Stimulated activated naive B cell treated with anti-CD40 and anti-IgM and Interleukin-4, amounts not matched to agents 10 μg/mL and 1 μg/mL and 100 μg/mL, for 72 hours (primary cell): ENCODE measurements at places on chromosomes 7 and 10.
A peak's percentile ranks its signal among the peaks of the same experiment; 100 is the strongest.

GRCh38 chr10:130212746-130213145 lies 76.6 kb downstream of the GLRX3 start:
- no peaks in the 10 kb centered on the region for H3K27me3 ChIP-seq
- no peak overlapping the region for H3K4me3 ChIP-seq
- H3K4me1 ChIP-seq: no peaks in the 10 kb centered on the region

DNA sequence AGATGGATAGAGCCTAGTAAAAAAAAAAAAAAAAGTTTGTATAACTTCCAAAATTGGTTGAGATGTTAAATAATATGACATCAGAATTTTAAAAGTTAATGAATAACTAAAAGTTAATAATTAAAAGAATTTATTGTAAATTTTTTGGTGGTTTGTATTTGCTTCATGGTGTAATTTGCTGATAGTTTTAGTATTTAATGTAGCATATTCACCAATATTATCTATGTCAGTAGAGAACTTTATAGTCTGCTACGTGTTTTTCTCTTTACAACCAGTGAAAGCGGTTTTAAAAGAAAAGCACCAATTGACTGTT lies 51.8 kb upstream of the STEAP4 start:
- no peaks in the 10 kb centered on the region for H3K27me3 ChIP-seq
- no peak overlapping the region for H3K27ac ChIP-seq
- peaks cover 3% of the 10 kb centered on the region for H3K4me1 ChIP-seq

DNA sequence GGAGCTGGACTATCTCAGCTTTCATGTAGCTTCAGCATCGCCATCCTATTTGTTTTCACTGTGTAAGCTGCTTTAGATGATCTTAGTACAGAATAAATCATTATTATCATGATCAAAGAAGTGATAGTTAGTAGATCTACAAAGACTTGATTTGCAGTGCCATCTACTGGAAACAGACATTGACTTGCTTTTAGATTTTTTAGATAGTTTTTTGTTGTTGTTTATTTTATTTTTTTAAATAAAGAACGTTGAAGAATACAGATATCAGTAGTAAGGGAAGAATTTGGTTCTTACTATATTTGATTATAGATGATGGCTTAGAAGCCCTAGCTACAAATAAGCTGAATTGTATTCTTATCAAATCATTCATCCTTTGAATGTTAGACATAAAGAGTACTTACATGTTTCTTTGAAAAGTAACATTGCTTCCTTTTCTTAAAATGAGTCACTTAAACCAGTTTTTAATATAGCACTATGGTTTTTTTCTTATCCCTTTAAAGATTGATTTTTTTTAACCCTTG lies 6.3 kb upstream of the SFMBT2 start:
- no peak overlapping the region for H3K27ac ChIP-seq
- H3K4me3 ChIP-seq: no peak overlapping the region

- no peaks in the 10 kb centered on the region for H3K27me3 ChIP-seq
- peak overlapping the region; percentile 87 for H3K4me3 ChIP-seq
- H3K27ac ChIP-seq: peak overlapping the region; percentile 98
Observed at GRCh38 chr7:44046321-44047061, 2.0 kb downstream of the DBNL start.

DNA sequence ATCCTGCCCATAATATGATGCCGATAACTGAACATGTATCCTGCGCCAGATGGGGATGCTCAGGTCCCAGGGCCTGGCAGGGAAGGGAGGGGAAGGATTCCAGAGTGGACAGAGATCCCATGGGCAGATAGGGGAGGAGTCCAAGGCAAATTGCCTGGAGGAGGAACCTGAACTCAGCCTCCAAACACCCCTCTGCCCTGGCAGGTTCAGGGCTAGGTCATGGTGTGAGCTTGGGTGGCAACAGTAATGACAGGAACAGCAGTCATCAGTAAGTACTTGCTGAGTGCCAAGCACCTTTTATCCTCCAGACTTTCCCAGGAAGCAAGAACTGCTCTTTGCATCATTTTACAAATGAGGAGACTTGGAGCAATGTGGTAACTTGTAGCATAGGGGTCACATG lies 3.8 kb upstream of the PALD1 start:
- H3K36me3 ChIP-seq: no peaks in the 10 kb centered on the region
- no peaks in the 10 kb centered on the region for H3K27me3 ChIP-seq
- H3K4me1 ChIP-seq: peaks cover 32% of the 10 kb centered on the region
- no peak overlapping the region for H3K4me3 ChIP-seq
- H3K27ac ChIP-seq: no peak overlapping the region

- no peaks in the 10 kb centered on the region for H3K4me1 ChIP-seq
- no peaks in the 10 kb centered on the region for H3K36me3 ChIP-seq
- peaks cover 21% of the 10 kb centered on the region for H3K27me3 ChIP-seq
- H3K4me3 ChIP-seq: no peak overlapping the region
Observed at GRCh38 chr7:3463696-3464095, 162.6 kb downstream of the SDK1 start.

DNA sequence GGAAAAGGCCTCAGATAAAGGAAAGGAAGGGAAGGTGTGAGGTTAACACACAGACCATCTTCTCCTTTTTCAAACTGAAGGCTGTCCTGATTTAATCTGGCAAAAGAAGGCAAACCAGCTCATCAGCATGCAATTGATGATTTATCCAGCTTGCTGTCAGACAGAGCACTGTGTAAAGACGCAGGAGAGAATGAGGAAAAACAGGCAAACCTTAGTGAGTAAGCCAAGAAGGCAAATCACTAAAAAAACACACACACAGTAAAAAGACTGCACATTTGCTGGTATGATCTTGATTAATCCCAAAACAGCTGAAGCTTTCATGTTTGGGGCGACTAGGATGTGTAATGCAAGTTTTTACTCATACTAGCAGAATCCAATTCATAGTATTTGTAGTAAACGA lies 65.8 kb upstream of the SKAP2 start:
- no peaks in the 10 kb centered on the region for H3K4me1 ChIP-seq
- peaks cover 30% of the 10 kb centered on the region for H3K27me3 ChIP-seq
- no peaks in the 10 kb centered on the region for H3K36me3 ChIP-seq
- H3K4me3 ChIP-seq: no peak overlapping the region
- DNase-seq: no peak

GRCh38 chr10:48493083-48493871 lies 111.6 kb downstream of the ARHGAP22 start:
- H3K4me1 ChIP-seq: peaks cover 2% of the 10 kb centered on the region
- DNase-seq: no peak
- peaks cover 10% of the 10 kb centered on the region for H3K27me3 ChIP-seq
- no peak overlapping the region for H3K4me3 ChIP-seq
